Urinary bladder (tissue), 4 donors: ENCODE measurements at places on chromosomes 6 and 20.

DNA sequence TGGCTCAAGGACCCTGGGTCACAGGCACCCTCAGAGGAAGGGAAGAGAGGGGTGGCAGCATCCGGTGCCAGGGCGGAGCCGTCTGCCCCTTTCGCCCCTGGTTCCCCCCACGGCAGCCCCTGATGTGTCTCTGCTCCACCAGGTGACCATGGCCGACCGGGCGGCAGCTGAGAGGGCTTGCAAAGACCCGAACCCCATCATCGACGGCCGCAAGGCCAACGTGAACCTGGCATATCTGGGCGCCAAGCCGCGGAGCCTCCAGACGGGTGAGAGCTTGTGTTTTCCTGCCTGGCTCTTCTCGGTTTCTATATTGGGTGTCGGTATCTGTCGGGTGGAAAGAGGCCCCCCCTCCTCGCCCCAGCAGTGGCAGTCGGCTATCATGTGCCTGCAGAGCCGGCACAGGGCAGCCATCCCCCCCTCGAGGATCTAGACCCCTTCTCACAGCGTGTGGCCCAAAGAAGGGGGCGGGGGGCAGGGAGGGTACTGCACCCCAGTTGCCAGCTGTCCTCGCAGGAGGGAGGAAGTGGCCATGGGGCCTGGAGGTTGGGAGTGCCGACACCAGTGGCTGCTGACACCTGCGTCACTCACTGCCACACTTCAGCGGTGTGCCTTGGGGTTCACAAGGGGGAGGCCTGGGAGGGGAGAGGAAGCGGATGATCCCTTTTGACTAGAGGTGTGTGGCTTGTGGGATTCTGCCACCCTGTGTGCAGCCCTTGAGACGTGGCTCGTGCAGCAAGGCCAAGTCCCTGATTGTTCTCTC is 1.5 kb downstream of the RBM38 start:
- no peak for DNase-seq

GRCh38 chr6:138680085-138680484 is 93.5 kb upstream of the CCDC28A start:
- no peak for DNase-seq

DNA sequence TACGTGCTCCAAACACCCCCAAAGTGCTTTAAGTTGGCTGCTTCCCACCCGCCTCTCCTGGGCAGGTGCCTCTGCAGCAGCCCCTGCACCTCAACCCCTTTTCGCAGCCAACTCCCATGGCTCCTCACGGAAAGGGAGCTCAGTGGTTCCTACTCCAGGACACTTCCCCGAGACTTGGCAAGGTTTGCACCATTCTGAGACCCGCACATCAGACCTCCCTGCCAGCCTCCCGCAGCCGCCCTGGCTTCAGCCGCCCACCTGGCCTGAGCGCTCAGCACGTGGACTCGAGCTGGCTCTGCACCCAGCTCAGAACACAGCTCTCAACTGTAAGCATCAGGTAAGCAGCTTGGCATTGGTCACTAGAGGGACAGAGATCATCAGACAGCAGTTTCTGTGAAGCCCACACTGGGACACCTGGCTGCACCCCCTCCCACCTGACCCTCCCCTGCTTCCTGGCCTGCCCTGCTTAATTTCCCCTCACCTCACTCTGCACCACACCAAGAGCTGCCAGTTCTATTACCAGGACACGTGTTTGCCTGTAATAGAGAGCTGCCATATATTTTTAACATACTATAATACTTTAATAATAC is 28.5 kb downstream of the GMDS start:
- no peak for DNase-seq

- no peak for DNase-seq
These were observed 167.9 kb upstream of the CITED2 start for GRCh38 chr6:139542351-139542750.

DNA sequence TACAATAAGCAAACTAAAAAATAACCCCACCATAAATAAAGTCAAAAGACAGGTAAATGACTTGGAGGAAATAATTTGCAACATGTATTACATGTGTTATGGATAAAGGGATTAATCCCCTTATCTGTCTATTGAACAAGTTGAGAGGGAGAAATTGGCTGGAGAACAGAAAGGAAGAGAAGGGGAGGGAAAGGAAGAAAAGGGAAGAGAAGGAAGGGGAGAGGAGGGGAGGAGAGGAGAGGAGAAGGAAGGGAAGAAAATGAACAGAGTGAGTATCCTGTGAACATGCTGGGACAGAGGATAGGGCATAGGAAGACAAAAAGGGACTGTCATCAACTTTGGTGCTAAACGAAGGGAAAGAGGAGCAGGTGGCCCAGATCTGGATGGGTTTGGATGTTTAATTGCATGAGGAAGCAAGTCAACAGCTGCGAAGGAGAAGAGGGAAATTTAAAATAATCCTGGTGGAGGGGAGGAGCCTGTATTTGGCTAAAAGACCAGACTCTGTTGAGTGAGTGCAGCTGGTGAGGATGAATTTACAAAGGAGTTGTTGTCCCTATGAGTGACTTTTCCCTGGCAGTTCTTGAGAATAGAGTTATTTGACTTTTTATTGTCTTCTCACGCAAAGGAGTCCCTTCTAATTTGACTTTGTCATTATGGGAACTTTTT is 14.2 kb upstream of the SHLD1 start:
- no peak for DNase-seq
